Aorta (tissue), 5 donors: ENCODE measurements at places on chromosomes 7 and 10. TPM values are rescaled to one million over a fixed set of nuclear protein-coding genes. Genes with fewer than 3 reads are reported as not detected.

The SMKR1 gene
- total RNA-seq: not detected

The TFPI2 gene
- total RNA-seq: 5.9 TPM

The RPP30 gene
- 25.2 TPM for total RNA-seq

The OPALIN gene
- not detected for total RNA-seq

The AKR1E2 gene
- total RNA-seq: 11.0 TPM

The PDE6C gene
- total RNA-seq: not detected
